ENCODE measurements at places on chromosomes 2 and 18.

- DNase-seq = no peak
These were observed 255.3 kb downstream of the NR4A2 start for GRCh38 chr2:156077041-156077742.

DNA sequence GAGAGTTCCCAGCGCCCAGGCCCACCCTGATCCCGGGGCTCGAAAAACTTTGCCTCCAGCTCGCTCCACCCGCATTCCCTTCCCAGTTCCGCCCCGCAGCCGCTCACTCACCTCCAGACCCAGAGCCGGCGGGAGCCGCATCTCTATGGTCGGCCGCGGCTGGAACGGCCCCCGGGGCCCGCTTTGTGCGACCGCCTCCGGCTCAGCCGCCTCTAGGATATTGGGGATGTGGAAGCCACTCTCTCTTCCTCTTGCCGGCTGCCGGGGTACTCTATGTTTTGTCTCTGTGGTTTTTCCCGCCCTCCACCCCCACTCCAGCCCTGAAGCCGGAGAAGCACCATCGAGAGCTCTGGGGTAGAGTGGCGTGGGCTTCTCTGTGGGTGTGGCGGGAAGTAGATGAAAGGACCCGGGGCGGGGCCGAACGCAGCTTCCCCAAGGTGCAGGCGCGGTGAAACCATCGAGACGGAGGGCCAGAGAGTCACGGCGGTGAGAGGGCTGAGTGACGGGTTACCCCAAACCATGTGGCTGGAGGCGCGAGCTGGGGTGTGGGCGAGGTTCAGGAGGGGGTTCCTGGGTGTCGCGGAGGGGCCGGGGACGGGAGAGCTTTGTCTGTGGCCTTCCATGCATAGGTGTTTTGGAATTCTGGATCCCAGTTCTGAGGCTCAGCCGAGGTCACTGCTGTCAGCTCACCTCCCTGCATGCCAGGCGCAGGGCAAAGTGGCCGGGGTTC, at the start of the genes BCS1L and ZNF142:
Gene BCS1L, plus strand, starts transcription at position 426 of the 730 bp plus-strand sequence. CDS start 1,305 bp downstream, outside the sequence.
Gene ZNF142, minus strand, starts transcription at position 366 of the 730 bp plus-strand sequence. CDS start 3,194 bp downstream, outside the sequence.
- DNase-seq = peak; percentile 92

GRCh38 chr2:212686285-212686895, 147.8 kb upstream of the ERBB4 start:
- DNase-seq = peak; percentile 47

DNA sequence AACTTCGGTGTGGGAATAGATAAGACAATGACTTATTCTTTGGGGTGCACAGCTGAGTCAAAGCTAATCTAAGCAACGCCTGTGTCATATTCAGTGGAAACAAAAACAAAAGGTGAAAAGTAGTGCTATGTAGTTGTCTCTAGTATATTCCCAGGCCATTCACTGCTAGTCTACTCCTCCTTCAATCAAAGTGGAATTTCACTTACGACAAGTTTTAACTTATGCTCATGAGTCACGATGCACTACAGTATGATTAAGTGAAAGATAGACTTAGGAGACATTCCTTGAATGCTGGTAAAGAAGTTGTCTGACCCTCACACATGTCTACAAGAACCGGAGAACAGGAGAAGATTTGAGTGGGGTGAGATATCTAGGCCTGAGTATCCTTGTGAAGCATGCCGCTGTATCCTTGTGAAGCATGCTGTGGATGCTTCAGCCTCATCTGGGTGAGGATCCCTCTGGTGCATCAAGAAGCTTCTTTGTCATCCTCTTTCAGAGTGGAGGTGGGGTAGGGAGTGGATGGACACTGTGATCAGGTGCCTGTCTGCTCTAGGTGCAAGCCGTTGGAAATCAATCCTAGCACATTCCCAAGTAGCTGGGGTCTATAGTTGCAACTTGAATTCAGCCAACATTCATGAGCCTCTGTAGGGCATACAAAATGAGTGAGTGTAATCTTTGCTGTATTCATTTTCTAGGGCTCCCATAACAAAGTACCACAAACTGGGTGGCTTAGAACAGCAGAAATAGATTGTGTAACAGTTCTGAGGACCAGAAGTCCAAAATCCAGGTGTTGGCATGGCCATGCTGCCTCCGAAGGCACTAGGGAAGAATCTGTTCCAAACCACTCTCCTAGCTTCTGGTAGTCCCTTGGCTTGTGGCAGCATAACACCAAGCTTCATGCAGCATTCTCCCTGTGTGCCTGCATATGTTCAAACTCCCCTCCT, 173.5 kb upstream of the FN1 start:
- no peak for DNase-seq

DNA sequence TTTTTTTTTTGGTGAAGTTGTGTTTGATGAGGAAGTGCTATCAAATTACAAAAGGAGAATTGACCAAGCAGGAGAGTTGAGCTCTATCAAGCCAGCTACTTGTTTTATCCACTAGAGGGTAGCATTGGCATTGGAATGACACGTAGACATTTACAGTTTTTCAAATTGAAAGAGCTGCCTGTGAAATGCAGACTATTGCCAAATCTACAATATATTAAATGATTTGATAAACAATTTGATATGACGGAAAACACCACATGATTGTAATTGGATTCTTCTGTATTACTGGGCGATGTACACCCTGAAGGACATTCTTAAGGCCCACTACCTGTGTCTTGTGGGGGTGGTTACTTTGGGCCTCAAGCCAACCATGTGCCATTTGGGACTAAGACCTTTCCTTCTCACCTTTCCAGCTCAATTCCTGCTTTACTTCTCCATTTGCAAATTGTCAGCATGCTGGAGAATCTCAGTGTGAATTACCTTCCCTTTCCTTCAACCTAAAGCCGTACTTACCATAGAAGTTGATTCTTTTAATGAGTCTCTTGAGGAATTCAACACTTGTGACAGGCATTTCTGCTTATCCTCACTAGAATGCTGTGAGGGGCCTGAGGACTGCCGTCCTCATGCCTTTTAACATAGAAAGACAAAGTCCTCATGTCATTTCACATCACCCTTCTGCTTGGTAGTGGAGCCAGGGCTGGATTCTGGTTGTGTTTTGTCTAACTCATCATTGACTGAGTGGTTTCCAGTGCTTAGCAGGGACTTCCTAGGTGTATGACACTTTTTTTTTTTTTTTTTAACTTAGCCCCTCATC, 134.8 kb upstream of the THUMPD2 start:
- peak; percentile 68 for DNase-seq

DNA sequence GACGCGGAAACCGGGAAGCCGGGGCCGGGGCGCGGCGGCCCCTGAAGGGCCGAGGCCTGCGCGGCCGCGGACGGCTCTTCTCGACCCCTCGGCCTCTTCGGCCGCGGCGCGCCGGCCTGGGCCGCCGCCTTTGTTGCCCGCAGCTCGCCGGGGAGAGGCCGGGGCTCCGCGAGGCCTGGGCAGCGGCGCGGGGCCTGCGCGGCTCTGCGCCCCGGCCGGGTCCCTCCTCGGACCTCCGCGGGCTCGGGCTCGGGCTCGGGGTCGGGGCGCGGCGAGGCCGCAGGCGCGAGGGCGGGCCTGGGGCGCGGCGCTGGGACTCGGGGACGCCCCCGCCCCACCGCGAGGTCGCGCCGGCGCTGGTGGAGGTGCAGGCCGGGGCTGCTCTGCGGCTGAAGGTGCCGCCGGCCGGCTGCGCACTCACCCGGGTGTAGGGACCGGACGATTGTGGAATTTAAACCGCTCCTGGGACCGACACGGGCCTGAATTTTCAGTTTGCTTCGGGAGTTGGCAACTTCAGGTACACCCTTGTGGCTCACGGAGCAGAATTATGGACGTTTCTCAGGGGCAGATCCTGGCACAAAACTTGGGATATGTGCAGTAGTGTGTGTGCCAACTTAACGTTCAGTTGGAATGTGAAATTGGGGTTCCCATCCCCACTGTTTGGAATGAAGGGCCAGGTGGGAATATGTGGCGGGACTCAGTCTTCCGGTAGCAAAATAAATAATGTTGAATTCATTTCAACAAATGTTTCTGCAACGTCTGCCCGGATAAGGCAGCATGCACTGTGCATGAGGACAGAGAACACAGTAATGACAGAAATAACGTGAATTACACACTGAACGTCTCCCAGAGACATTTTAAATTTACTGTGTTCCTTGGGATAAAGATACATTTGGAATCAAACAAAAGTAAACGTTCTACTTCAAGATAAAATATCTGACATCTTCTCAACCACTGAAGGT, 787 bp downstream of the SOCS6 start:
- no peak for DNase-seq

- no peak for DNase-seq
These were observed 86.1 kb upstream of the UPP2 start for GRCh38 chr2:158015428-158016076.

GRCh38 chr2:119158563-119159347, at the start of gene C1QL2:
TSS of gene C1QL2 (minus strand) at chr2:119158751. CDS start at chr2:119158269, 482 bp downstream.
- DNase-seq = no peak

- DNase-seq = no peak
These were observed 90.5 kb upstream of the MAPK4 start for GRCh38 chr18:50469380-50469781.

- DNase-seq = no peak
These were observed 888 bp downstream of the FASTKD2 start for GRCh38 chr2:206766057-206766930.

GRCh38 chr2:226659410-226659809, 140.2 kb downstream of the IRS1 start:
- no peak for DNase-seq

- no peak for DNase-seq
These were observed 217.9 kb upstream of the ITGA4 start for GRCh38 chr2:181239201-181239799.
